Activated CD4-positive, CD25-positive, alpha-beta regulatory T cell treated with anti-CD3 and anti-CD28 coated beads, Interleukin-2, amount 50 U/mL, for 72 hours (primary cell): ENCODE measurements at places on chromosomes 1 and 21.

DNA sequence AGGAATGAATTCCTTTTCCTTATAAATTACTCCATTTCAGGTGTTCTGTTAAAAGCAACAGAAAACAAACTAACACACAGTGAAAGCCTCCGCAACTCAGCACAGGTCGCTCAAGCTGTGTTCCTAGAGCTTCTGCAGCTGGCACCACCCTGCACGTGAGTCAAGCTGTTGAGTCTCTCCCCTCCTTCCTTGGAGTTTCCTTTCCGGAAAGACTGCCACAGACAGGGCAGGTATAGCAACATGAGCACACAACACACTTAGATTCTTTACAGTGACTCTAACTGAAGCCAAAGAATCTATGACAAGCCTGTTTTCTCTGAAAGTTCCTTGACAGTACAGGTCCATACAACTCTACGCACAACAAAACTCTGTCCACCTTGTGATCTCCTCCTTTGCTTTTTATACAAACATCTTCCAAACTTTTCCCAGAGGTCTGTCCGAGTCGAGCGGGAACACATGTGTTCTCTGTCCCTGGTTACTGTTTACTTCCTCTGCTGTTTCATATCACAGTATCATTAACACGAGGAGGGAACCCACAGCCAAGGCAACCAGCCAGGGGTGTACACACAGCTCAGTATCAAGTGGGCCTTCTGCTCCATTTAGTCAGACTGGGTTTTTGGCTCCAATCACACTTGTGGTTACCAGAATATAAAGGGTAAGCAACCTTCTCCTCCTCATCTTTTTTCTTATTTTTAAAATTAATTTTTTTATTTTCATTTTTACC is 38.7 kb upstream of the DESI2 start:
- DNase-seq = no peak

- DNase-seq = no peak
These were observed 544.8 kb downstream of the NUF2 start for GRCh38 chr1:163866564-163866963.

DNA sequence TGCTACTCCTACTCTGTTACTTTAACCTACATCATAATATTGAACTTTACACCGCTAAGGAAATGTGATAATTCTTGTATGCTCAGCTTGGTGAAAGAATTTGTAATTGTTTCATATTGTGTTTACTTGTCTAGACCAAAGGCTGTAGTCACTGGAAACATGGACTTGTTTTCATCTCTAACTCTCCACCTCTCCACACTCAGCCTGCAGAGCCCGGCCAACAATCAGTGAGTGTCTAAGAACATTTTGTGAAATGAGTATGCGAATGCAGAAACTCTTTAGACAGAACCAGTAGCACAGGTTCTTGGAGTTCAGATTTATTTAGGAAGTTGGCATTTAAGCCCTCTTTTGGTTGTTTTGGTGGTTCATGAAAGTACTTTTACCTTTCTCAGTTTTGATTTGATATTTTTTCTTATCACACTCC is 3.2 kb upstream of the RWDD3 start:
- no peak for DNase-seq

GRCh38 chr1:228487336-228488124 is at the start of gene RNF187:
Gene RNF187 (plus strand): TSS chr1:228487382.
- DNase-seq = peak; percentile 91

DNA sequence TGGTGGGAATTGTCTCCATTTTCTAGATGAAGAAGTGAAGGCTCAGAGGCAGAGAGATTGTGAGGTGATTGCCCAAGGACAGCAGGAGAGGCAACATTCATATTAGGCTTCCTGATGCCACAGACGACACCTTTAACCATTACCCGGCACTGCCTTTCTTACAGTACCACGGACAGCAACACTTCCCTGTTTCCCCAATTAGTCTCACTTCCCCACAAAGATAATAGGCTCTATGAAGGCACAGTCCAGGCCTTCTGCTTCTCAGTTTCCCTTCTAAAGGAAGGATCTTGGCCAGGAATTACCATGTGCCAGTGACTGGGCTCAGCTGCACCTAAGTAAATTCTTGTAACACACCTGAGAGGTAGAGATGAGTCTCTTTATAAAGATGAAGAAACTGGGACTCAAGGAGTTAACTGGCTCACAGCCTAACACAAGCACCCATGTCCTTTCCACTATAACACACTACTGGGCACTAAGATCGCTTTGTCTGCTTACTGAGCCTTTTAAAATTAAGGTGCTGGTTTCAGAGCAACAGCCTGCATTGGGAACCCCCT is 9.6 kb downstream of the IGSF9 start:
- DNase-seq = no peak

DNA sequence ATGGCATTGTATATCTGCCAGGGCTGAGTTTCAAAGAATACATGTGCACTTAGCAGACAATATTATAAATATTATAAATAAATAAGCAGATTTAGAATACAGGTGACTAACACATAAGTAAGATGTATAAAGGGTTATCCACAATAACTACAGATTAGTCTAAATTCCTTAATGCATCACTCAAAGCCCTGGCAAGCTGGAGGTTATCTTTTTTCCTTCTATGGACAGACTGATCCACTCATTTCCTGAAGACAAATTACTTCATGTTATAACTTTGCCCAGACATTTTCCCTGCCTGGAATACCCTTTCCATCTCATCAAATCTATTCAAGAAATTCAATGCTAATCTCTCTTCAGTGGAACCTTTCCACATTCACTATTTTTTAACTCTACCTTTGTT is 38.8 kb downstream of the LUZP1 start:
- no peak for DNase-seq

- no peak for DNase-seq
These were observed 35.7 kb upstream of the MYSM1 start for GRCh38 chr1:58735586-58735985.

DNA sequence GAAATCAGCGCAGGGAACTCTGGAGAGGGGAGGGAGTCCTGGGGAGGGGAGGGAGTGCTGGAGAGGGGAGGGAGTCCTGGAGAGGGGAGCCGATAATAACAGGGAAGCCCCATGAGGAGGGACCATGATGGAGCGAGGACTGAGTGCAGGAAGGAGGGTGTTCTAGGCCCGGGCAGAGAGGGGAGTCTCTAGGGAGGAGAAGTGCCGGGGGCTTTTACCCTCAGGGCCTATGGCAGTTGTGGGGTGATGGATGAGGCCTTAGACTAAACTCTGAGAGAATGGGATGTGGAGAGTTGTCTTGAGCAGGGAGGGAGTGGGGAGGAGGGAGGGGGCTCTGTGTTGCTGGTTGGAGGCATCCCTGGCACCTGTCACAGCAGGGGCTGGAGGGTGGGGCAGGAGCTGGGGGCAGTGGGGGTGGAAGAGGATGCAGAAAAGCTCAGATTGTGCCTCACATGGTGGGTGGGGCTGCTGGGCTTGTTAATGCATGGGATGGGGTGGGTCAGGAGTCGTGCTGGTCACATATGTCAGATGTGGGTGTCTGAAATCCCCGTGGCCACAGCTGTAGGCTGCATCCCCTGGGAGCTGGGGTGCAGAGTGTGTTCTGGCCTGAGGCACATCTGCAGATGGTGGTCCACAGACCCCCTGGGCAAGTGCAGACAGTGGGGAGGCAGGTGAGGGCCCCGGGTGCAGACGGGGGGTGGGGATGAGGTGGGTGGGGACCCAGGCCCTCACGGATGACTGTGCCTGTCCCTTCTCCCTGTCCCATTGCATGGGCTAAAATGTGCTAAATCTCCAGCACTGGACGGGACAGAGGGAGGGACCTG is 88.4 kb upstream of the COL6A1 start:
- DNase-seq = no peak

- no peak for DNase-seq
These were observed 627.4 kb downstream of the LMO4 start for GRCh38 chr1:87956072-87956471.

DNA sequence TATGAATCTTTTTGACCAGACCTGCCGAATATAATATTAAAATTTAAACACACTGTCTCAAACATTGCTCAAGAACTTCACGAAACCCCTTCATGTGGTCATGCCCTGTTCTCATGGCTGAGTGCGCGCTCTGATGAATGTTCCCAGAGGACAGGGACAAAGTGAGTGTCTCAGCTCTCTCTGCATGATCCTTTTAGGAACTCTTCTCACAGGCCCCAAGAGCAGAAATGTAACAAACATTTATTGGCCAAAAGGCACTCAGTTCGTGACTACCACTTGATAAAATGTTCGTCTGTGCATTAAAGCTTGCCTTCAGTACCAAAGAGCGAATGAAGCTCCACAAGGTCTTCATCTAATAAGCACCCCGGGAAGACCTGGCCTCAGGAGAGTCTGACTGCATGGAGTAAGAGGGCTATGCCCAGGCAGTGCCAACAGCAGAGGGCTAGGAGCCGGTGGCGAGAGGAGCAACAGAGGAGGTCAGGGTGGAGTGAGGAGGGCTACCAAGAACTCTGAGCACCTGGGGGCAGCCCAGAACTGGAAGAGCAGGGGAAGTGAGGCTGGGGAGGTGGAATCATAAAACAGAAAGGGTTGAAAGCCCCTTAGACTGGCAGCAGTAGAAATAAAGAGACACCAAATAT is 171.1 kb downstream of the RHOU start:
- DNase-seq = no peak

GRCh38 chr1:205224736-205225135 is 3.0 kb upstream of the TMCC2 start:
- DNase-seq = no peak

- no peak for DNase-seq
These were observed 230.8 kb upstream of the CHRM3 start for GRCh38 chr1:239155466-239156091.

DNA sequence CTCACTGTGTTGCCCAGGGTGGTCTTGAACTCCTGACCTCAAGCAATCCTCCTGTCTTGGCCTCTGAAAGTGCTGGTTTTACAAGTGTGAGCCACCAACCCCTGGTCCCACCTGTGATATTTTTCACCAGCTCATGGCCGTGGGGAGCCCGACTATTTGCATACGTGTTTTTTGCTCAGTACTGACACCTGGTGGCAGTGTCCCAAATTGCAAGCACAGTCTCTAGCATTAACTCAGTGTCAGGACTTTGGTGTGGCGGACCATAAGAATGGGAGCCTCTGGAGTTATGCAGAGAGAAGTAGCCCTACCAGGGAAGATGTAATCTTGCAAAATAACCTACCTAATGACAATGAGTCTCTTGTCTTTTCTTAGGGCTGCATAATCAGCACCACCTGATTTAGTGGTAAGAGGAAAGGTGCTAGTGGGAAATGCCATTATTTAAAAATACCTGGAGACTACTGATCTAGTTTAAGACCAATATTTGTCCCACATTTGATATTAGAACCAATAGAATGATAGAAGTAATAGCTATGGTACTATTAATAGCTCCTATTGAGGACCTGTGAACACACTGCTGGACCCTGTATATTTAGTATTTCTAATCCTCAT is 305.4 kb downstream of the DISC1 start:
- DNase-seq = peak; percentile 67

GRCh38 chr21:35095859-35096291 is 46.8 kb upstream of the RUNX1 start:
- no peak for DNase-seq

DNA sequence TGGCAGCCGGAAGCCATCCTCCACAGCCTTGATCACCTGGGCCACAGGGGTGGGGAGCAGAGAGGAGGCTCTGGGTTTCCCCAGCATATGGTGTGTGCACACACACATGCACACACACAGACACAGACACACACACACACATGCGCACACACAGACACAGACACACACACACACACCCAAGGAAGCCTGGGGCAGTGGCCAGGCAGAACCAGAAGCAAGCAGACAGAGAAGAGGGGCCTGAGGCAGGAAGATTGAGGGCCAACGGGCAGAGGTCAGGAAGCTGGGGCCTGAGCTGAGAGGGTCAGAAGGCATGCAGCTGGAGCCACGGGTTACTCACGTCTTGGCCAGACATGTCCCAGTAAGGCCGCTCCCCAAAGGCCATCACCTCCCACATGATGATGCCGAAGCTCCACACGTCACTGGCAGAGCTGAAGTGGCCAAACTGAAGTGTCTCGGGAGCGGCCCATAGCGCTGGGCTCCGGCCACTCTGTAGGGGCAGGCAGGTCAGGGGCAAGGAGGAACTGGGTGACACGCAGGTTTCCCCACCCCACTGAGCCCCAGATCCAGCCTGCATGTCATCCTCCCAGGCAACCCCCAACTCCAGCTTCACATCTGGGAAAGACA is 27.4 kb downstream of the CDCA8 start:
- no peak for DNase-seq

DNA sequence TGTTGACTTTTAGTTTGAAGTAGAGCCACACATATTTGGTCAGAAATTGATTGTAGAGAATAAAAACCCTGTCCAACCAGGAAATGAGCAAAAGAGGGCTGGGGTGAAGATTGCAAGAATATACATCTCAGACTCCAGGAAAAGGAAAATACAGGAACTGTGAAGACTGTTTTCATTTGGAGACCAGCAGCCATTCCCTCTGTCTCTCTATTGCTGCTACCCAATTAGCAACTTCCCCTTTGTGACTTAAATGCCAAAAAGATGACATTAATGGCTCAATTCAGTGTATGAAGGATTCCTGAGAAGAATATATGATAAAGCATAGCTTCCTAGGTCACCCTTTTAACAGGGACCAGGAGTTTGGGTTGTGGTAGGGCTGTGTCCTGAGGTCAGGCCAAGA is 31.6 kb upstream of the CEP350 start:
- DNase-seq = no peak
